Dorsolateral prefrontal cortex (tissue), 122 donors: ENCODE measurements at places on chromosomes 11 and 22.
A peak's percentile ranks its signal among the peaks of the same experiment; 100 is the strongest.

- DNase-seq = no peak
Observed at GRCh38 chr11:60918939-60919265, 4.9 kb downstream of the TMEM109 start.

DNA sequence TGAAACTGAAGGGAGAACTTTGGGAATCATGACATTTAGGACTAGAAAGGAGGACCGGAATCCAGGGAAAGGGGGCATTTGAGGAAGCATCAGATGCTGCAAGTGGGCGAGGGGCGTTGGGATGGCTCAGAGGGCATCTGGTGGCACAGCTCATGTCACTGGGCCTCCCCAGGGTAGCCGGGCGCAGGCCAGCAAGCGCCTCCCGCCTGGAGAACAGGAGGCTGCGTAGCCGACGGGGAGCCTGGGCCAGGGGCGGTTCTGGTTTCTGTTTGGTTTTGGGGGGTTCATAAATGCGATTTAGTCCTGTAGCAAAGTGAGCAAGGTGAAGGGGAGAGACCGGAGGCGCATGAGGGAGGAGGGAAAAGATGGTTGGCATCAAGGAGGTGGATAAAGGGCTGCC is 443 bp upstream of the ST14 start:
- no peak for DNase-seq

DNA sequence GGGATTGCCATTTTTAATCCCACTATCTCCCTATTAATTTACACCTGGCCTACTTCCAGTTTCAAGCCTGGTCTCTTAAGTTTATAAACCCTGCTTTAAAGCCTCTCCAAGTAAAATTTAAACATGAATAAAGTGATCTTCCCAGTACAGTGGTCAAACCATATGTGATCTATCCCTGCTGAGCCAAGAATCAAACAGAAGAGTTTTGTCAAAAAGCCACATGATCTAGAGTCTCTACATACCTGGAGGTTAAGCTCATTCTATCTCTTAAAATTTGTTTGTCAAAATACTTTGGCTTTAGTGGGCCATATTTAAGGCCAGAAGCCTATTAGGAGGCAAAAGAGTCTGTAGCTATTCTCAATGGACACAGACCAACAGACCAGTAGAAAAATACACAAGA is 42.9 kb upstream of the DDI1 start:
- no peak for DNase-seq

- no peak for DNase-seq
Observed at GRCh38 chr11:28860893-28861292, 752.7 kb downstream of the METTL15 start.

- peak; percentile 58 for DNase-seq
Observed at GRCh38 chr22:25334162-25334490, 114.7 kb downstream of the CRYBB2 start.

DNA sequence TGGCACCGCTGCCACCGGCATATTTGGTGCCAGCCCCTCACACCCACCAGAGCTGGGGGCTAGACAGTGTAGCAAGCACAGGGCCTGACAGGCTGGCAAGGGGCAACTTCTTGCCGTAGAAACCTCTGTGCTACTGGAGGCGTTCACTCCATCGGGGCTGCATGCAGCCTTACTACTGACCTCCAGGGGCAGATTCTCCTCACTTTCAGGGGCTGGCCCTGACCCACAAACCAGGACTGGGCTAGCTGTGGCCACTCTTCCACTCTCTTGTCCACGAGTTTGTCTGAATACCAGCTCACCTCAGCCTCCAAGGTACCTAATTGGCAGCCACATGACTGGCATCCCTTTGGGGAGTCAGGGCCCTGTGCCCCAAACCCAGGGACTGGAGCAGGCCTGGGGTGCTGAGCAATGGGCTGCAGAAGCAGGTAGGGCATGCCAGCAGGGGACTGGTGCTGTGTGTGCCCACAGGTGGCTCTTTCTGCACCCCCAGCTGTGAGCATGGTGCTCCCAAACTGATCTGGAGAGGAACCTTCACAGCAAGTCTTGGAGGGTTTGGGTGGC is 2.1 kb upstream of the LMO1 start:
- DNase-seq = peak; percentile 26

GRCh38 chr11:101721270-101721669 is 137.5 kb upstream of the TRPC6 start:
- DNase-seq = no peak

DNA sequence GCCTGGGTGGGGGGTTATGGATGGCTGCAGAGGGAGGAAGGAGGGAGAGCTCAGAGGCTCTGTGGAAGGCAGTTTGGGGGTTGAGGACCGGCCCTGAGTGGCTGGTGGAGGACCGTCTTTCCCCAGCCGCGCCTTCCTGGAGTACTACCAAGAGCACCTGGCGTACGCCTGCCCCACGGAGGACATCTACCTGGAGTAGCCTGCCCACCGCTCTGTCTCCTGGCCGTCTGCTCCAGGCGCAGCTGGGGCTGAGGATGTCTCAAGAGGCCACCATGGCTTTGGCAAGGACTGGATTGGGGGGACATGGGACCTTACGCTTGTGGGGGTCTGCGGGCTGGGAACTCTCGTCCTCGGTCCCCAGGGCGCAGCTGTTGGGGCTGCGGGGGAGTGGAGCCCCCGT is 10.0 kb downstream of the MAPK8IP2 start:
- no peak for DNase-seq

- DNase-seq = no peak
Observed at GRCh38 chr22:37310815-37311595, 28.7 kb downstream of the CYTH4 start.

DNA sequence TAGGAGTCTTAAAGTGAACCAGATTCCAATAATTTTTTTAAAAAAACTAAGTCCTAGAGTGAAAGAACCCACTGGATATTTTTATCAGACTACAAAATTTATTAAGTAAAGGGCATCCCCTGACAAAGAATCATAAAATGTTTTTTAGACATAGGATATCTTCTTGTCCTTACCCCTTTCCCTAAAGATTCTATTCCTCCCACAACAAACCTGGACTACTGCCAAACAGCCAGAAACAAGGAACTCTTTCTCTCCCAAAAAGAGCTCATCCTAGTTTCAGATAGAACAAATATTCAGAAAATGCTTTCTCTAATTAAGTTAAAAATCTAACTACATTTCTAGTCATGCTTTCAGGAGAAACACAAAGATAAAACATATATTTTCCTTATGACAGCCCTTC is 327.1 kb downstream of the FAM181B start:
- DNase-seq = no peak

GRCh38 chr11:117418737-117419481 is 91.3 kb downstream of the CEP164 start:
- no peak for DNase-seq

GRCh38 chr11:124612567-124613246 is 1.5 kb downstream of the PANX3 start:
- DNase-seq = no peak

GRCh38 chr11:64715756-64716472 is 7.1 kb downstream of the NRXN2 start:
- DNase-seq = no peak

DNA sequence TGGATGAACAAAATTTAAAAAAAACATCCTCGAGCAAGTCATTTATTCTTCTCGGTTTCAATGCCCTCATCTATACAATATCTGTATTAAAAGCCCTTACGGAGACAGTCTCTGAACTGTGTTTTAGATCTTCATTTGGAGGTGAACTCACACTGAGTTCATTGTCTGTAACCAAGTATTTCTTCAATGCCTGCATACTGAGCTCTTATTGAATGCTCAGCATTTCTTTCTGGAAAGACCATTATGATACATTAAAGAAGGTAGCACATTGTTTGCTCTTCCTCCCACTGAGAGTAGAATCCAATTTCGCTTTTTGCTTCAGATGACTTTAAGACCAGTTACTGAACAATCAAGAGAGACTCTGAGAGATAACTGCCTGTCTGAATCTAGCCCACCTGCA is 1.7 kb upstream of the ANO3 start:
- DNase-seq = no peak
